ENCODE measurements at places on chromosomes 7 and 10.

- no peak for DNase-seq
These were observed 2.8 kb downstream of the GFRA1 start for GRCh38 chr10:116270126-116270770.

DNA sequence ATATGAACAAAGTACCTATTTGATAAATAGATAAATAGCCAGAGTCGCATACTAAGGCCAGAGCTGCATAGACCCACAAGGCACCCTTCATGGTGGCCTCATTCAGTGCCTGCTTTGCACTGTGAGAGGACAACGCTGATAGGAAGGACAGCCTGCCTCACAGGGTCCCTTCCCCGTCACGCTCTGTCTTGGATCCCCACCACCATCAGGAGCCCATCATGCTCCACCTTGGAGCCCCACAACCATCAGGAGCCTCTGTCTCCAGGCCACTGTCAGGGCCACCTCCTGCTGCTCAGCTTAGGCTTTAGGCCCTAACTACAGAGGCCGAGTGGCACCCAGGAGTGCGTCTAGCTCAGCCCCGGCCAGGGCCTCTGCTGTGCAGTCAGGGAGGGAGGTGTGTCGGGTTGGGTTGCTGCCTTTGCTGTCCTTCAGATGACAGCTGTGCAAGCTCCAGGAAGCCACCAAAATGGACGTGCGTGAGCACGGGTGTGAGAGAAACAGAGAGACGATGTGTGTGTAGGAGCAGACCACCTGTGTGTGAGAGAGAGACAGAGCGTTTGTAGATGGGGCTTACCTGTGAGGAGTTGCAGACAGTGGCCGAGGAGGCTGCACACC lies 516.9 kb downstream of the GLRX3 start:
- no peak for DNase-seq

- no peak for DNase-seq
These were observed 93.2 kb downstream of the CFTR start for GRCh38 chr7:117572856-117573620.

GRCh38 chr7:134777908-134778580 lies 1.4 kb upstream of the CALD1 start:
- DNase-seq, result no peak

DNA sequence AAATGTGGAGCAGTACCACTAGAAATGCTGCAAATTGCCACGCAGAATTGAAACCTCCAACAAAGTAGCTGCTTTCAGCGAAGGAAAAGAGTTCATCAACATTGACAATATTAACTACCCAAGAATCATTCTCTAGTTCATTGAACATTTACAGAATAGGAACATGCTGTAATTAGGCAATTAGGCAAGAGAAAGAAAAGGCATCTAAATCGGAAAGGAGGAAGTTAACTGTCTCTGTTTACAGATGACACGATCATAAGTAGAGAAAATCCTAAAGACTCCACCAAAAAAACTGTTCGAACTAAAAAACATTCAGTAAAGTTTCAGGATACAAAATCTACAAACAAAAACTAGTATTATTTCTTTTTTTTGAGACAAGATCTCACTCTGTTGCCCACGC lies 8.9 kb upstream of the PKD1L1 start:
- no peak for DNase-seq

- no peak for DNase-seq
These were observed 121.9 kb downstream of the PTPN20 start for GRCh38 chr10:47033081-47033480.

DNA sequence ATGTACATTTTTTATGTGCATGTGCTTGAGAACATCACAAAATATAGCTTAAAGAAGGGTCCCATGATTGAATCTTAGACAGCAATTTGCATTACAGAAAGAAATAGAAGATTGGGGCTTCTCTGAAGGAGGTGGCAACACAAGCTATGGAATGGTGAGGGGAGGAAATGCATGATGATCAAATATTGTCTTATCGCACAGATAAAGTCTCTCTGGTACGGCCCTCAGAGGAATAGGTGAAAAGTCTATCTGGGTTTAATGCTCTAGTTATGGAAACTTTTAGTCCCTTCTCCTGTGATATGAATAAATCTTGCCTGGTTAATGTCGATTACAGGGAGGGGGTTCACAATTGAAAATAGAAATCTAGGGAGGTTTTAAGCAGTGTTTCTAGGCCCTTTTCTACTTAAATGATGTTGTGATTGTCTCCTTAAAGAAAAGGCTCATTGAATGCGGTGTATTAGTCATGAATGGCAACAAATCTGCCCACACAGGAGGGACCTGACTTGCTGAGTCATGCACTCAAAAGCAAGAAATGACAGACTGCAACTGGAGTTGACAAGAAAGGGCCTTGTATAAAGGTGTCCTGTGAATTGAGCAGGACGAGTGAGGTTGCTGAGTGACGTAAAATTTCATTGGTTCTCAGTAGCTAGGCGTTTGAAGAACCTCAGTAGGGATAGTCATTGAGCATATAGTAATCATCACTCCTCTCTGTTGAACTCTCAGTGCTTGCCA lies 133.4 kb upstream of the CSTF2T start:
- no peak for DNase-seq

GRCh38 chr10:78804411-78805032 lies 264.2 kb upstream of the ZMIZ1 start:
- no peak for DNase-seq

DNA sequence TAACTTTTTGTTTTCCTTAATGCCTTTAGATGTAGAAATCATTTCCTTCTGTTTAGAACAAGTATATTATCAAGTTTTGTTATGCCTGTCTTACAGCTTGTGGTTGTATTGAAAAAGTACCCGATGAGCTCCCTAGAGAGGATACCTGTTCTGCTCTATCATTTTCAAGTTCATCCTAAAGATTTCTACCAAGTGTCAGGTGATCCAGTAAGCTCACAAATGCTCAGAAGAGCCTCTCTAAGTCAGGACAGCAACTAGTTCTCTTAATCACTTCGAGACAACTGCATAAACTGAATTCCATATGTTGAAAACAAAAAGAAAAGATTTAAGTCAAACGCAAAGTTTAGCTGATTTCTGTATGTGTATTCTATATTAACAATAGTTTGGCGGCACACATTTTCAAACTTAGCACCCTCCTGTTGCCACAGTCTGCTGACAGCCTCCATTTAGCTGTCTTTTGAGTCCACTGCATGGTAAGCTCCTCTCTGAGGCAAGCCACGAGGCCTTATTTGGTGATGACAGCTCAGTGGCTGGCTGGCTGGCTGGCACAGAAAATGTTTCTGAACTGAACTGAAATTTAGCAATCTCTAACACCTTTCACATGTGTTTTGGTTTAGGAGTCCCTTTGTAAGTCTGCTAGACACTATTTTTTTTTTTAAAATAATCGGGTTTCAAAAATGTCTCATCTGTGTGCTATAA lies 59.4 kb downstream of the SEMA3C start:
- DNase-seq, result no peak

- no peak for DNase-seq
These were observed 10.0 kb downstream of the IDI2 start for GRCh38 chr10:1015688-1016087.

DNA sequence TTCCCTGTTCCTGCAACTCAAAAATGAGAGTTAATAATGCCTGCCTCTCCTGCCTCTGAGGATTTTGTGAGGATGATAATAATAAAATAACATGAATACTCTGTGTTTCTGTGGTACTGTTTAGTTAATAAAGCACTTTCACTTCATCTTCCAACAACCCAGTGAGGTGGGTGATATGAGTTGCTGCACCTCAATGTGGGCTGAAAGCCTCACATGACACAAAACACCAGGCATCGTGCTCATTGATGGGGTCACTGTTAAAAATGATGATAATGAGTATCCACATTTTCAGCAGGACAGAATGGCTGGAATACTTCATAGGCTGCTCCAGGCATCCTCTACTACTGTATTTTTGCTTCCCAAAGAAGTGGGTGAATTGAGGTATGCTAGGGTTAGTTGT lies 222.8 kb upstream of the NRP1 start:
- no peak for DNase-seq

- DNase-seq, result no peak
These were observed 12.5 kb downstream of the ADK start for GRCh38 chr10:74163319-74164068.

- DNase-seq, result no peak
These were observed 49.6 kb upstream of the TOMM7 start for GRCh38 chr7:22872096-22872807.

GRCh38 chr7:159119851-159120539 lies 24.7 kb downstream of the VIPR2 start:
- DNase-seq, result no peak

GRCh38 chr7:49346195-49346899 lies 422.0 kb downstream of the CDC14C start:
- no peak for DNase-seq

- no peak for DNase-seq
These were observed 354.2 kb downstream of the DNAJB6 start for GRCh38 chr7:157690833-157691585.
